ENCODE measurements at places on chromosomes 7 and 10.

DNA sequence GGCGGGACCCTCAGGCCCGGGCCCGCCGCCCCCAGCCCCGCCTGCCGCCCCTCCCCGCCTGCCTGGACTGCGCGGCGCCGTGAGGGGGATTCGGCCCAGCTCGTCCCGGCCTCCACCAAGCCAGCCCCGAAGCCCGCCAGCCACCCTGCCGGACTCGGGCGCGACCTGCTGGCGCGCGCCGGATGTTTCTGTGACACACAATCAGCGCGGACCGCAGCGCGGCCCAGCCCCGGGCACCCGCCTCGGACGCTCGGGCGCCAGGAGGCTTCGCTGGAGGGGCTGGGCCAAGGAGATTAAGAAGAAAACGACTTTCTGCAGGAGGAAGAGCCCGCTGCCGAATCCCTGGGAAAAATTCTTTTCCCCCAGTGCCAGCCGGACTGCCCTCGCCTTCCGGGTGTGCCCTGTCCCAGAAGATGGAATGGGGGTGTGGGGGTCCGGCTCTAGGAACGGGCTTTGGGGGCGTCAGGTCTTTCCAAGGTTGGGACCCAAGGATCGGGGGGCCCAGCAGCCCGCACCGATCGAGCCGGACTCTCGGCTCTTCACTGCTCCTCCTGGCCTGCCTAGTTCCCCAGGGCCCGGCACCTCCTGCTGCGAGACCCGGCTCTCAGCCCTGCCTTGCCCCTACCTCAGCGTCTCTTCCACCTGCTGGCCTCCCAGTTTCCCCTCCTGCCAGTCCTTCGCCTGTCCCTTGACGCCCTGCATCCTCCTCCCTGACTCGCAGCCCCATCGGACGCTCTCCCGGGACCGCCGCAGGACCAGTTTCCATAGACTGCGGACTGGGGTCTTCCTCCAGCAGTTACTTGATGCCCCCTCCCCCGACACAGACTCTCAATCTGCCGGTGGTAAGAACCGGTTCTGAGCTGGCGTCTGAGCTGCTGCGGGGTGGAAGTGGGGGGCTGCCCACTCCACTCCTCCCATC, 82.7 kb downstream of the PAX2 start:
- no peak for DNase-seq

- DNase-seq, result no peak
These were observed 798.3 kb downstream of the NXPH1 start for GRCh38 chr7:9231630-9232121.

DNA sequence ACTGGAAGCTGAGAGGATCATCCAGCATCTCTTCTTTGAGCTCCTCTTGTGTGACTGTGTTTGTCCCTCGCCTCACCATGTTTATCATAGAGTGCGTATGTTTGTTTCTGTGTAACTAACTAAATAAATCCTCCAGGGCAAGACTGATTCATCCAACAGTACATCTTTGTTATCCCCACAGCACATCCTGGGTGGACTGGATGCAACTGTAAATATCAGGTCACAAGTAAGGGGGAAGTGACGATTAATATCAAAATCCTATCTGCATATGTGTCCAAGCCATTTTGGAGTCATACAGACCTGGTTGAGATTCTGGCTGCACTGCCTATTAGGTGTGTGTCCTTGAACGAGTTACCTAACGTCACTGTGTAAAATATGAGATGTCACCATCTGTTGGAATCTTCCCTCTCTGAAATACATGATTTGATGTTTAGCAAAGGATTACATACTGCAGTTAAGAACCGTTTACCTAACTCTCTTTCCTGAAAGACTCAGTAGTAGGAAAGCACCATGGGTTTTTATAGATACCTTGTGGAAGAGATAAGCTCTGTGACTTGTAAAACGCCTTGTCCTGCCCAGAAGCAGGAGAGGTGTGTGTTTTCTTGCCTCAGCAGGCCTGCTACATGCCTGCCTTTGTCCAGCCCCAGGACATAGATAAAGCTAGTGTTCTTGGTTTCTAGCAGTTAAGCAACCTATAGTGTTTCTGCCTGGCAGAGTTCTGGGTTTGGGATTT, 25.8 kb downstream of the WBP1L start:
- no peak for DNase-seq

DNA sequence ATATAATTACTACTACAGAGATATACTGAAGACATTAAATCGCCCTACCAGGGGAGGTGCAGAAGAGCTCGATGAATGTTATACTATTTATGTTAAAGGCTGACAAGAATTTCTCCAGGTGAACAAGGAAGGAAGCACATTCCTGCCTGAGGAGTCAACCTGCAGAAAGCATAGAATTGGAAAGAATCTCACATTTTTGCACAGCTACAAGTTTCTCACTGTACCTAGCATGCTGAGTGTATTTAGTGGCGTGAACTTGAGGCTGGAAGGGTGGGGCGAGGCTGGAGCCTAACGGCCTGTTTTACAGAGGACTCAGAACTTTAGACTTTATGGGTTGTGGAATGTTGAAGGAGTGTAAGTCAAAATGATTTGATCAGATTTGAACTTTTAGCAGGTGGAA, 373.6 kb upstream of the LRGUK start:
- DNase-seq, result no peak

GRCh38 chr7:44158096-44158872, 17.2 kb upstream of the MYL7 start:
- no peak for DNase-seq

DNA sequence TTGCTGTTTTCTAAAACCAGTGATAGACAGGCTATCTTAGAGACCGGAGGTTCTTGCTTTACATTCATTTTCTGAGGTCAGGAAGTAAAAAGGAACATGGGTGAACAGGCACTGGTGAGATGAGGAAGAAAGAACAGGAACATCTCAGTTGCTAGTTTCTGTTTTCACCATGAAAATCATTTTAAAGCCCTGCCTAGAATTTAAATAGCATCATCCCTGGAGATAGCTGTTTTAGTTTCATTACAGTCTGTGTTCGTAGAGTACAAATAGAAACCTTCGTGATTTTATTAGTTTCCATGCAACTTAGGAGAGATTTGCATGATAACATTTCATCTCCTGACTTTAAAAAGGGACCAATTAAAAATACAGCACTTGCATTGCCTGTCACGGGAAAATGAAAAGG, 14.7 kb downstream of the KCNMA1 start:
- DNase-seq, result no peak

GRCh38 chr7:22542669-22543068, 42.7 kb upstream of the STEAP1B start:
- no peak for DNase-seq

DNA sequence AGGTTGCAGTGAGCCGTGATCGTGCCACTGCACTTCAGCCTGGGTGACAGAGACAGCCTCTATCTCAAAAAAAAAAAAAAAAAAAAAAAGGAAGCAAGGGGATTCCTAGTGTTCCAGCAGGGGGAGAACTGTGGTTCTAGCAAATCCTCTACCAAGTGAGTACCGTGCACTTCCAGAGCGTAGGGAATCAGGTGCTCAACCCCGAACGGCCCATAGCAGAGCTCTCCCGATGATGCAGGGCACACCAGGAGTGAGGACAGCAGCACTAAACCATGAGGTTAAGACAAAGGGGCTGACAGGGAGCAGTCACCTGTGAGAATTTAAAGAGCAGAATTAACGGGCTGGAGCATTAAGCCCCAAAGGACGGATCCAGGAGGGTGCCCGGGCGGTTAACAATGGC, 173.6 kb downstream of the PTPRN2 start:
- no peak for DNase-seq

Data from activated naive CD4-positive, alpha-beta T cell (primary cell).